ENCODE measurements at places on chromosomes 4 and X. TPM values are rescaled to one million over a fixed set of nuclear protein-coding genes. Genes with fewer than 3 reads are reported as not detected.

RENBP gene
- total RNA-seq, result 5.7 TPM

TRIM2 gene
- 40.4 TPM for total RNA-seq

FAAH2 gene
- 4.4 TPM for total RNA-seq

DDX53 gene
- not detected for total RNA-seq

PORCN gene
- total RNA-seq, result 24.2 TPM

NUDT11 gene
- total RNA-seq, result 10.8 TPM

PLAC1 gene
- total RNA-seq, result 0.99 TPM

FMR1NB gene
- total RNA-seq, result not detected

PAK3 gene
- 2.1 TPM for total RNA-seq

CXCL3 gene
- total RNA-seq, result not detected

CLCN5 gene
- total RNA-seq, result 16.6 TPM

MAGEC2 gene
- not detected for total RNA-seq

SLC10A4 gene
- 0.39 TPM for total RNA-seq

ERCC6L gene
- 2.9 TPM for total RNA-seq

NAA11 gene
- not detected for total RNA-seq

RGN gene
- total RNA-seq, result 5.7 TPM

CTAG1B gene
- total RNA-seq, result not detected

BMX gene
- total RNA-seq, result not detected

TMSB15C gene
- 9.2 TPM for total RNA-seq

MND1 gene
- 12.6 TPM for total RNA-seq

MAGEA2 gene
- total RNA-seq, result 0.14 TPM

STK32B gene
- total RNA-seq, result not detected

TNIP3 gene
- total RNA-seq, result not detected

NSD2 gene
- total RNA-seq, result 91.3 TPM

LDOC1 gene
- 21.5 TPM for total RNA-seq

F11 gene
- not detected for total RNA-seq

Measured in cardiac muscle cell (in vitro differentiated cells and primary cell).